ENCODE measurements at places on chromosomes 1 and 21.

DNA sequence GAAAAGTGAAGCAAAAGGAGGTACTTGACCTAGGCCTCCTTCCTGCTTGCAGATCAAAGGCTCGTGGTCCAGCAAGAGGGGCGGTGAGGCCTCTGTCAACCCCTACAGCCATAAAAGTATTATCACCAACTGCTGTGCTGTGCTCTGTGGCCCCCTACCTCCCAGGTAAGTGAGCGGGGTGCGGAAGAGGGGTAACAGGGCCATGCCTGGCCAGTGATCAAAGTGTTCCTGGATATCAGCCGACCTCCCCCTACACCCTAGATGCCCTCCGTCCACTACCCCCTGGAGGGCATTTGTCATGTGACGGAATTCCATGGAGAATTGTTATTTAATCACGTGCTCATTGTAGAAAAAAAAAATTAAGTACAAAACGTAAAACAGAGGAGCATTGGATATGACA lies 10.2 kb upstream of the SFN start:
- DNase-seq = no peak

GRCh38 chr1:163980394-163980793 lies 578.6 kb upstream of the PBX1 start:
- DNase-seq = no peak

GRCh38 chr1:148362626-148363438 lies 120.3 kb downstream of the PPIAL4G start:
- DNase-seq = peak; percentile 55

GRCh38 chr1:239361403-239361802 lies 25.0 kb upstream of the CHRM3 start:
- no peak for DNase-seq

GRCh38 chr1:227712648-227713047 lies 22.5 kb downstream of the JMJD4 start:
- no peak for DNase-seq

DNA sequence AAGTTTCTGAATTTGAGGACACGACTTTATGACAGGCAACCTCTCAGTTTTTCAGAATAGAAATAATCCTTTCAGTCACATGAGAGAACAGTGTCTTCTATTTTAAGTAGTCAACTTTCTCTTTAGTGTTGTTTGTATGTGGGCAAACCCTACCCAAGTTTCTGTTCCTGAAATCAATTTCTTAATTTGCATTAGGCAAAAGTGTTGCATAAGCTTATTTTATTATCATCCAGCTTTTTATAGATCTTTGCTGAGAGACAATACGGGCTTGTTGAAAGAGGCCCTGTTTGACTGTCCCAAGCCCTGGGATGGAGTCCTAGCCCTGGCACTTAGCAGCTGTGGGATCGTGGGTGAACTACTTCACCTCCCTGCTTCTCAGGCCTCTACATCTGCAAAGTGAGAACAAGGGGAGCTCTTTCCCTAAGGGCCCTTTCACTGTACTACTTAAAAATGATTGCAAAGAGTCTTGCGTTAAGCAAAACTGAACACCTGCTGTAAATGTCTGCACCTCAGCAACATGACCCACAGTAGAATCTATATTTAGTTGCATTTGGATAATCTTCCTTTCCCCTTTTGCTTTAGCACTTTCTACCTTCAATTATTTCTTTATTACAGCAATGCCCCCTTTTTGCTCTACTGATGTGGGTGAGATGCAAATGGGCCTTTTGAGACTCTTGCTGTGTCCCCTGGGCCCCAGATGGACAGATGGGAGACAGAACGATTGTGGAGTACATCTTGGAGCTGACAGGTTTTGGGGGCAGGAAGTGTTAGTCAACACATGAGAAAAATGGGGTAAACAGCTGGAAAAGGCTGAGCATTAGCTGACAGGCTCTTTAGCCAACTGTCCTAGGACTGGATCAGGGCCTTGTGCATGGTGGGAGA lies 41.0 kb upstream of the SCAF4 start:
- no peak for DNase-seq

DNA sequence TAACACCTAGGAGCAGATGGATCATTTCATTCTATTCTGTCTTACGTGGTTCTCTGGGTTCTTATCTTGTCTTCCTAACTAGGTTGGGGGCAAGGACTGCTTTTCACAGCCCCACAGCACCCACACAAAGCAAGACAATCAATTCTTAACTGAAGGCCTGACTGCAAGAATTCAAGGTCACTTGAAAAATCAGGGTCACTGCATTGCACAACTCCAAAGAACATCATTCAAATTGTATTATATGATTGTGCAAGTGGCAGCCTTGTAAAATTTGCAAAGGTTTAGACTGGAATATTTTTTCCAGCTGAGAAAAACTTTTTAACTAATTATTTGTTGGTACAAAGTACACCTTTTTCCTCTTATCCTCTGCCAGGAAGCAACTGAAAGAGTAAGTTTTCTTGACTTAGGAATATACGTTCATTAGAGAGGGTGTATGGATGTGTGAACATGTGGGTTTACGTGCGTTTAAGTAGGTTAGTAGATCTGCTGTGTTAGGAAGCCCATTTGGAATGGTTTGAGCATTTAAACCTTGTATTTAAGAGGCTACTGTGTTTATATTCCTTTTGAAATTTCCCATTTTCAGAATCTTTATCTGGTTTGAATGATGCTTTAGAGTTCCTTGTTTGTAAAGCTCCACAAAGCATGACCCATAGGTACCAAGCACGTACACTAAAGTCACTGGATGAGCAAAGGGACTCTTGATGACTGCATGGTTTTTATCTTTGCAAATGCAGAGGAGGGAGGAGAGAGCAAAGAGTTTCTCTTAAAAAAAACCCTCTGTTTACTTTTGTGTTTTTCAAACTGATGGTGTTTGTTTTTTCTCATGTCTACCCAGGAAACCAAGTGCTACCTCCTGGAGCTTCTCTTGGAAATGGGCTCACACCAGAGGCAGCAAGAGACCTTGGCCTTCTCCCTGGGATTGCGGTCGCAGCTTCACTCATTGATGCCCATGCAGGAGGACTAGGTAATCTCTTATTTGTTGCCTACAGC lies 214.9 kb downstream of the FGGY start:
- DNase-seq = no peak

- no peak for DNase-seq
Measured at GRCh38 chr1:236685205-236685916, 938 bp upstream of the ACTN2 start.

DNA sequence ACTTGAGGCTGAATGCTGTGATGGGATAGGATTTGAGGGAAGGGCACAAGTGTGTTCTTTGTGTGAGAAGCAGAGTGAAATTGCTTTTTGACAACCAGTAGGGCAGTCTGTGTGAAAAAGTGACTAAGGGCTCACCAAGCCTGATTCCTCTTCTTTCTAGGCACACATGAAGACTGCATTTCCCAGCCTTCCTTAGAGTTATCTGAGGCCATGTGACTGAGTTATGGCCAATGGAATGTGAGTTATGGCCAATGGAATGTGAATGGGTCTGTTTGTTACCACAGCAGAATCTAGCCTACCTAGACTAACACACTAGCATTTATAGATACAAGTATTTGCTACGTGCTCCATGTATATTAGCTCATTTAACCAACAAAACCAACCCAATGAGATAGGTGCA lies 35.3 kb upstream of the DIRAS3 start:
- no peak for DNase-seq

- no peak for DNase-seq
Measured at GRCh38 chr1:57167997-57168396, 202.2 kb upstream of the C8B start.

- DNase-seq = no peak
Measured at GRCh38 chr21:35652196-35652595, 408.1 kb downstream of the SETD4 start.

DNA sequence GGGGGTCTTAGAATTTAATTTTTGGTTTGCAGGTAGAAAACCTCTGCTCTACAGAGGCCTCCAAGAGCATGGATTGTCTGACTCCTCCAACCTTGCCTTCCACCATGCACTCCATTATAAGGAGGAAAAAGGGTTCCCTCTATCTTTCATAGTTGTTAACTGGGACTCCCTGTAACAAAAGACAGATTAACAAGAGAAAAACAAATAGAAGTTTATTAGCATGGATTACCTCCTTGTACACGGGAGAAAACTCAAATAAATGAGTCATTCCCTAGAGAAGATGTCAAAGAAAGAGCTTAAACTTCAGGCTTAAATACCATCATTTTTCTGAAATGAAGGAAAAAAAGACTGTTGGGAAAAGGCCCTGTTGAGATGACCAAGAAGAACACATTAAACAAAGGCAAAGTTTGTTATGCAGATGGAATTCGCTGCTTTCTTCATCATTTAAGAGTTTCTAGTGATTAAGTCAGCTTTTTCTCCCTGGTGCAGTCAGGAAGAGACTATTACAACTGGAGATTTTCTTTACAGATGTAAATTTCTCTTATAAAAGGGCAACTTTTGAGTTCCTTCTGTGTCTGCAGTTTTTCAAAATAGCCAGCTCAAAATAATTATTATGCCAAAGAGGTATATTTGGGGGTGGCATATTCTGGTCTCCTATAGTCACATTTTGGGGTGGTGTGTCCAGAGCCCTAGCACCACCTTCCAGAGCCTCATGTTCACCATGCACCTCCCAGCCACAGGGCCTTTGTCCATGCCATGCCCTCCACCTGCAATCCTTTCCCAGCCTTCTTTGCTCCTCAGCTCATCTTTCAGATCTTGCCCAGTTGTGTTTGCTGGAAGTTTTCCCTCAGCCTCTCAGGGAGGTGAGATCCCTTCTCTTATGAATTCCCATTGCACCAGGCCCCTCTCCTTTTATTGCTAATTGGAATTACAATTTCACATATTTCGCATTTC lies 63.1 kb upstream of the KLHDC7A start:
- no peak for DNase-seq

DNA sequence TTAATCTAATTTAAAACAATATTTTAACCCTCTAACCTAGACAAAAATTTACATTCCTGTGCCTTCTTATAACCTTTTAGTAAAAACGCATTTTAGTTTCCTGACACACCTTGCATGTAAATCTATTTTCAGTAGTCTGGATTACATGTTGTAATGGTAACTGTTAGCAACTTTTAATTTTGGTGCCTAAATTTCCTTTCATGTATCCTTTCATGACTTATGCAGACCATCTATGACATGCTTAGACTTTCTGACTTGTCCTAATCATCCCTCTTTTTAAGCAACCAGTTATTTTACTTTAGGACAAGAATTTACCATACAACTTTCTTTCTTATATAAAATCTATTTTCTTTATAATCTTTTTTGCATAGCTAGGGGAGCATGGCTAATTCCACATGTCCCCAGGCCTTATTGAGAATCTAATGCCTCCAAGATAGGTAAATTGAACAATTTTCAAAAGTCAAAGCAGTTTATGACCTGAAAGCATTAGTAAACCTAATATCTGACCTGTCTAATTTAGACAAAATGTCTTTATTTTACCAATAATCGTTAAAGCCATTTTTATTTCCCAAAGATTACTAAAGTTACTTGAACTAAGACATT lies 57.5 kb upstream of the IL12RB2 start:
- DNase-seq = no peak

- DNase-seq = no peak
Measured at GRCh38 chr1:97457446-97458089, 463.3 kb downstream of the DPYD start.

DNA sequence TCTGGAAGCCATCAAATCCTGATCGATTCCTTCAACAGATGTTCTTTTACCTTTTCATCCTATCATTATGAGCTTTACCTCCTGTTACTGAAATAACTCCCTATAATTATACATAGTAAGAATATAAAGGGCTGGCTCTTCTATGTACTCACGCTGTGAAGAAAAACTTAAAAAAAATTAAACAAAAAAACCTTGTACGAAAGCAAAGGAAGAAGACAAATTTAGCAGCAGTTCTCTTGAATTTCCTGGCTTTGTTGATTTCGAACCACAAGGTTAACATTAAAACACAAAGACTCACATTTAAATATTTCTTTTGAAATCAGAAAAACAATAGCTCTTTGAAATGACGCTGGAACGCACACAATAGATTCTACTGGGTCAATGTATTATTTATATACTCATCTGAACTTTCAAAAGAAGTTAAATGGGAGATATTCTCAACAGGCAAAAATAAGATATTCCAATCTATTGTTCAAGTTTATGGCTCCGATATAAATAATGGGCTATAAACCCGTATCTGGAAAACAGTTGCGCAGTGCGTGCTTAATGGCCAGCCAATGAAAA lies 13.6 kb upstream of the SPEN start:
- no peak for DNase-seq

- DNase-seq = no peak
Measured at GRCh38 chr21:9767592-9768375, 753.6 kb upstream of the TPTE start.

GRCh38 chr1:218430822-218431221 lies 85.7 kb downstream of the TGFB2 start:
- no peak for DNase-seq

DNA sequence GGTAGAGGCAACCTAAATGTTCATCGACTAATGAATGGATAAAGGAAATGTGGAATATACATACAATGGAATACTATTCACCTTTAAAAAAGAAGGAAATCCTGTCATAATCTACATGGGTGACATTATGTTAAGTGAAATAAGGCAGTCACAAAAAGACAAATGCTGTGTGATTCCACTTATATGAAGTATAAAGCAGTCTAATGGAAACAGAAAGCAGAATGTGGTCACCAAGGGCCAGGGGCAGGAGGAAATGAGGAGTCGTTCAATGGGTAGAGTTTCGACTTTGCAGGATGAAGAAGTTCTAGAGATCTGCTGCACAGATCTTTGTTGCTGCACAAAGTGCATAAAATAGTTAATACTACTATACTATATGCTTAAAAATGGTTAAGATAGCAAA lies 7.8 kb downstream of the DIPK1A start:
- peak; percentile 81 for DNase-seq

DNA sequence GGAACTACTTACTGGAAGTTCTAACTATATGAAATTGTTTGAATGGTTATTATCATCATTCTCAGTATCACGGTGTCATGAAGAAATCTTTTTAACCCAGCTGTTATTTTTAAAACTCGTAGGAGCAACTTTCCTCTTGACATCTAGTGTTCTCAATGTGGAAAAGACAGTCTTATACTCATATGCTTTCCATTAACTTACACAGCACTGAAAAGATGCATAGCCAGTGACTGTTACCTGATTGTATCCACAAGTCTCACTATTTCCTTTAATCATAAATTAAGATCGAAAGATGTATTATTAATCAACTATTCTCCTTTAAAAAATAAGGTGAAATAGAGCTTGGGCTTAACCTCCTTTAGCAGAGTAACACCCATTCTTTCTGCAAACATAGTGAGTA lies 59.7 kb upstream of the TNFSF4 start:
- DNase-seq = no peak

- no peak for DNase-seq
Measured at GRCh38 chr1:173063171-173063570, 12.4 kb upstream of the TNFSF18 start.

DNA sequence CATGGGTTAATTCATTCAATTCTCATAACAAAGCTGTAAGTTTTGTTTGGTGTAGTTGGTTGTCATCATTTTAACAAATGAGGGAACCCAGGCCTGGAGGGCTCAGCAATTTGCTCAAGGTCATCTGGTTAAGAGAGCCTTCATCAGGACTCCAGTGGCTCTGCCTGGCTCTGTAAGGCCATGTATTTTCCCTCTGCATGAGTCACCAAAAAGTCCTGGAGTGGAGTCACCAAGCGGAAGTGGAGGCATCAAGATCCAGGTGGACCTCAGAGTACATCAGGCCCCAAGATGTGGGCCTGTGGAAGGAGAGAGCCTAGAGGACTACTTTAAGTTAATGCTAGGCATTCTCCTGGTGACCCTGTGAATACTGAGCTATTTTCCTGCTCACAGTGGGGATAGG lies 30.0 kb upstream of the RBM15 start:
- no peak for DNase-seq

All from activated CD8-positive, alpha-beta memory T cell treated with anti-CD3 and anti-CD28 coated beads, Interleukin-2, amount 10 ng/mL, durations not matched to agents 7 days and 5 days (primary cell).